ENCODE measurements at places on chromosomes 12 and 14.

- DNase-seq, result peak; percentile 14
Observed at GRCh38 chr14:30656190-30656632, 34.1 kb downstream of the SCFD1 start.

DNA sequence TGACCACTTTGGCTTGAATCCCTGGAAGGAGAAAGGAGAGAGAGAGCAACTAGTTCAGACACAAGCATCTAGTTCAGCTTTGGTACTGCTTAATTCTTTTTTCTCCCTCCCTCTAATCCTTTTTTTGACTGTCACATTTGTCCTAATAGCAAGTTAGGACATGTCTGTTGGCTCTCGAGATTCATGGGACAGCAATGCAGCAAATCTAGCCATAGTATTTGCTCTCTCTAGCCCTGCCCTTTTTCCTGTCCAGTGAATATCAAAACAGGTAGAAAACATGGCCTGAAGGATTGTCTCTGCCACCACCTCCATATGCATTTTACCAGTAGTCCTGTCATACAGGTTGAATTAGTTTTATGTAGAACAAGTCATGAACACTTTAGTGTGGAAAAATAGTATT lies 116.4 kb downstream of the PTPRB start:
- no peak for DNase-seq

DNA sequence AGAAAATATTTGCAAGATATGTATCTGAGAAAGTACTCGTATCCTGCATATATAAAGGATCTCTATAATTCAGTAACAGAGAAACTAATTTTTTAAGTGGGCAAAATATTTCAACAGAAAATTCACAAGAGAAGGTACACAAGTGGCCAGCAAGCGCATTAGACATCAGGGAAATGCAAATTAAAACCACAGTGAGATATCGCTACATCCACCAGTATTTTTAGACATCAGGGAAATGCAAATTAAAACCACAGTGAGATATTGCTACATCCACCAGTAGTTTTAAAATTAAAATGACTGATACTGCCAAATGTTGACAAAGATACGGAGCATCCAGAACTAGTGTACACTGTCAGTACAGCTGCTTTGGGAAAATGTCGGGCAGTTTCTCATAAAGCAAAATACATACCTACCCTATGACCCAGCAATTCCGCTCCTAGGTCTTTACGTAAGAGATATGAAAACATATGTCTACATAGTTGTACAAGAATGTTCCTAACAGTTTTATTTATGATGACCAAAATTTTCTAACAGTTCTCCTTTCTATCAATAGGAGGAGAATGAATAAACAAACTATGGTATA lies 2.8 kb upstream of the KCNK13 start:
- no peak for DNase-seq

- DNase-seq, result no peak
Observed at GRCh38 chr12:58871556-58871955, 48.7 kb downstream of the LRIG3 start.

DNA sequence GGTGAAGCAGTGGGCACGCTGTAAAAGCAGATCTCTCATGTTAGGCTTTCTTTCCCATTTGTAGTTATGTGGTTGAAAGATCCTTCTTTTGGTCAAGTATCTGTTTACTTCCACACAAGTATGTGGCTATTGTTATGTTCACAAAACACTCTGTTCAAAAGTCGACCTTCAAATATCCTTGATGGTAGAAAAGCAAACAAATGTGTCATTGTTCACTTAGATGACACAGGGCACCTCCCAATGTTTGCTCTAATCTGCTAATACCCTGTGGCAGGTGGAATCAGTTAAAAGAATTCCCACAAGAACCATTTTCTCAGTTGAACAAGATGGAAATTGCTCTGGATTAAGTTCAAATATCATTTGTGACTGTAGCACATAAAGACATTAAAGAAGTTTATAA lies 43.6 kb upstream of the NAA30 start:
- DNase-seq, result no peak

DNA sequence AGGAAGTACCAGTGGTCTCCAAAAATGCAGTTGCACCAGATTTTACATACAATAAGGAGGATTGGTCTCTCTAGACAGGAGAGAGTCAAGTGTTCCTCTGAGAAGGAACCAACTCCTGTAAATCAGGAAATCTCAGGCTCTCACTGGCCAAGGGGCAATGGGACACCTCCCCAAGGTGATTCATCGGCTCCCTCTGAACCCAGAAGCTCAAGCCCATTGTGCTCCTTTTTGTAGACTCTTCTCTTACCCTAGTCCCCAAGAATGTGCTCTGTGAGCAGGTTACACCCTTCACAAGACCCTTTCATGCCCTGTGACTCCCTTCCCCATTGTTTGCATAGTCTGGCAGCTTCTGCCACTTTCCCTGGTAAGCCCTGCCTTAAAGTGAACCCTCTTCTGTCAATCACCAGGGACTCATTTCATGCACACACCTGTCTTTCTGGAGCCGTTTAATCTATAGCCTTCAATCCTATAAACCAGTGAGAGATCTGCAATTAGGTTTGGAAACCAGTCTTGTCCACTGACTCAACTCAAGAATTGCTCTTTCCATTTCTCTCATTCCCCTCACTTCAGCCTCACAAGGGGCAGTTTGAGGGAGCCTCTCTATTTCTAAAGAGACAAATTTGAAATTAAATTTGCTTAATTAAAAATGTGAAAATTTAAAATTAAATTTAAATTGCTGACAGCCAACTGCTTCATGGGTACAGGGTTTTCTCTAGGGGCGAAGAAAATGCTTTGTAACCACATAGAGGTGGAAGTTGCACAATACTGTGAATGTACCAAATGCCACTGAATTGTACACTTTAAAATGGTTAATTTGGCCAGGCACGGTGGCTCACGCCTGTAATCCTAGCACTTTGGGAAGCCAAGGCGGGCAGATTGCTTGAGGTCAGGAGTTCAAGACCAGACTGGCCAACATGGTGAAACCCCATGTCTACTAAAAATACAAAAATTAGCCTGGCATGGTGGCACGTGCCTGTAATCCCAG lies 38.3 kb upstream of the LTA4H start:
- no peak for DNase-seq

GRCh38 chr14:19878029-19878642 lies 3.2 kb downstream of the OR4K2 start:
- DNase-seq, result no peak

- no peak for DNase-seq
Observed at GRCh38 chr12:25872137-25872536, 86.3 kb upstream of the RASSF8 start.

DNA sequence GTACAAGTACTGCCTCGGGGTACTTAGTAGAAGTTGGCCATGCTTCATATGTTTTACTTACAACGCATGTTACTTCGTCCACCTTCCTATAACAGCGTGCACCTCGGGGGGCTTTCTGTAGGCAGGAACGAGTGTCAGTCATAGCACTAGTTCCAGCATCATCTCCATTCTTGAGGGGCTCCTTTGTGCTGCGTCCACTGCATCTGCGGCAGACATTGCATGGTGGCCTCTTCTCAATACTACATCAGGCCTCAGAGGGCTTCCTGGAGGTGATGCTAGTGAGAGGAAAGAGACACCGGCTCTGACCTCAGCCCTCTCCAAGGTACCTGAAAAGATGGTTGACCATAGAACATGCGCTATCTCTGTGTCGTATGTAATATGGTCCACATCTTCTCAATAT lies 121.2 kb upstream of the RTL1 start:
- no peak for DNase-seq
